ENCODE measurements at places on chromosomes 12 and 14.

DNA sequence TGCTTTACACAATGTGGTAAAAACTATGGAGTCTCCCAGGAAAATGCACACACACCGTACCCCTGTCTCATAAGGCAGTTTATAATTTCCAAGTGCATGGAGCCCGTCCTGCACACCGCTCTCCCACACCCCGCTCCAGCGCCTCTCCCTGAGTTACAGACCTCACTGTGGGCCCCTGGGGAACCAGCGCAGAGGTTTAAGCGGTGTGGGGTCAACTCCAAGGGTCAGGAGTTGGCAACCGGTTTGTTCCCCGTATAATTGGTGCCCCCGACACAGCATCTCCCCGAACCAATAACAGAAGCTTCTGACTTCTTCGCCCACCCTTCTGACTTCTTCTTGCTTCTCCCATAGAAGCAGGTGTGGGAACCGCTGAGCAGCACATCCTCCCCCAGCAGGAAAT, 58.4 kb upstream of the DDX11 start:
- DNase-seq = no peak

GRCh38 chr12:22083167-22083566, 37.1 kb downstream of the CMAS start:
- peak; percentile 50 for DNase-seq

- DNase-seq = no peak
These were observed 42.5 kb downstream of the KCTD10 start for GRCh38 chr12:109434582-109434981.

DNA sequence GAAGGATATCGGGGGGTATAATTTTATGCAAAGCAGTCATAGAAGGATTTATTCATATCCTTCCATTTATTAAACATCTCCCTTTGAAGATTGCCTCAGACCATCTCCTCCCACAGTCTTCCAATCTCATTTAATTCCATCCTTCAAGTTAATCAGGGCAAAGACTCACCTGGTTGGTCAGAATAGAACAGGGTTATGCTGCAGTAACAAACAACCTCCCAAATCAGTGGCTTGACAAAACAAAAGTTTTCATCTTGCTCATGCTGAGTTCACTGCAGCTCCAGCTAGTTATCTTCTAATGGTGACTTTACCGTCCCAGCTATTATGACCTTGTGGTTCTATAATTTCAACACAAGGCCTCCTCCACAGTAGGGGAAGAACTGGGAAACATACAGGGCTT, 48.8 kb upstream of the MTERF2 start:
- no peak for DNase-seq

GRCh38 chr12:93638954-93639353, 38.2 kb upstream of the CRADD start:
- DNase-seq = no peak

- no peak for DNase-seq
These were observed 75.5 kb downstream of the SLC8A3 start for GRCh38 chr14:70113211-70113610.

DNA sequence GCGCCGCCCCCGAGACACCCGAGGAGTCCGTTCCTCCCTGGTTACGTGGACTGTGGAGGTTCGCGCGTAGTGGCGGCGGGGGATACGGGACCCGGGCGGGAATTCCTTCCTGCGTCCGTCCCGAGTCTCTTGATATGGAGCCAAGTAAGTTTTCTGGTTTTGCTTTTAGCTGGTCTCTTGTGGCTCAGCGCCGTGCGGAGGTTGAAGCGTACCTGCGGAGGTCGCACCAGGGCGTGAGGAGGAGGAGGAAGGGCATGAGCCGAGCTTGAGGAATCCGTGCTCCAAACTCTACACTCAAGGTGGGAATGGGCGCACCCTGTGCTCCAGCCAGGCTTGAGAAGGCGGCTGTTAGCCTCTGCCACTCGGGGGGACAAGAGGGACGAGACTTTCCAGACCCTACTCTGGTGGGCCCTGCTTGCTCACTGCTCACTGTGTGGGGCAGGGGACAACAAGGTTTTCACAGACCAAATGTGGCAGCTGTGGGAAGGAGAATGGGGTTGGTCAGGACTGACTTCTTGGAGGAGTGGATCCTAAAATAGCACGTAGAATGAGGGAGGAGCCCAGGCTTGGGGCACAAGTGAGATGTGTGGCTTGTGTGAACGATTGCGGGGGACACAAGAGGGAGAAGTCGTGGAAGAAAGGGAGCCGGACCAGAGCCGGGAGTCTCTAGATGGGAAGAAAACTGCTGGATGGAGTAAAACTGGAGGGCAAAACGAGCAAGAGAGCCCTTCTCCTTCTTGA, 577 bp downstream of the ATG101 start:
- peak; percentile 54 for DNase-seq

GRCh38 chr12:50642761-50643160, 121.1 kb upstream of the ATF1 start:
- DNase-seq = no peak

DNA sequence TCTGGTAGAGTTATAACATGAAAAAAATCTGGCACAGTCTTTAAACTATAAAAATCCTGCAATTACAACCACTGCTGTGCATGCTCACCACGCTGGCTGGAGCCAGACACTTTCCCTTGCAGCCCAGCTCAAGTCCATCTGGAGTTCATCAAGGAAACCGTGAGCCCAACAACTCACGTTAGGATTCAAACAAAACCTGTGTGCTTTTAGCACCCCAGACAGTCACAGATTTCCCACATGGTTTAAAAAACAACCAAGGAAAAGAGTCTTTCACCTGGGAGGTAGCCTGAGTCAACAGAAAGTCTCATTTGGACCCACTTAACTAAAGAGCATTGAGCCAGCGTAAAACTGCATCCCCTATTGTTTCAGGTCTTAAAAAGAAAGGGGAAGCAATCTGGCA, 4.7 kb downstream of the LRIG3 start:
- peak; percentile 83 for DNase-seq

- peak; percentile 40 for DNase-seq
These were observed 37.8 kb downstream of the SLCO1A2 start for GRCh38 chr12:21296751-21297406.

GRCh38 chr12:10167599-10167998, 4.3 kb downstream of the OLR1 start:
- no peak for DNase-seq

- peak; percentile 67 for DNase-seq
These were observed 62.0 kb downstream of the SLC25A47 start for GRCh38 chr14:100384819-100385813.

- no peak for DNase-seq
These were observed 1.6 kb downstream of the ARHGEF25 start for GRCh38 chr12:57612711-57613426.

- no peak for DNase-seq
These were observed 230.7 kb downstream of the CACNA1C start for GRCh38 chr12:2283480-2283879.

GRCh38 chr12:107318806-107319532, 225.6 kb upstream of the CRY1 start:
- DNase-seq = peak; percentile 46

- DNase-seq = no peak
These were observed 44.7 kb upstream of the BCL7A start for GRCh38 chr12:121976950-121977349.

DNA sequence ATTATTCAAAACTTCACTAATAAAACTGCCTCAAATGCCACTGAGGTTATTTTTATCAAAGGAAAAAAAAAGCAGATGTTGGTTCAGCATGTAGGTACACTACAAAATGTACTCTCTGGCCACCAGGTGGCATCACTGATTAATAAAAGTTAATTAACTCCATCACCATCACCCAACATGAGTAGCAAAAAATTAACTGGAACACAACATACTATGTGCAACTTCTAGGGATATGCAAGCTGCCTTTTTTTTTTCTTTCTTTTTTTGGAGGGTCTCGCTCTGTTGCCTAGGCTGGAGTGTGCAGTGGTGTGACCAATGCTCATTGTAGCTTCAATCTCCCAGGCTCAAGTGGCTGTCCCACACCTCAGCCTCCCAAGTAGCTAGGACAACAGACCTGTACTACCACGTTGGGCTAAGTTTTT, 43.8 kb upstream of the NR2C1 start:
- peak; percentile 83 for DNase-seq

DNA sequence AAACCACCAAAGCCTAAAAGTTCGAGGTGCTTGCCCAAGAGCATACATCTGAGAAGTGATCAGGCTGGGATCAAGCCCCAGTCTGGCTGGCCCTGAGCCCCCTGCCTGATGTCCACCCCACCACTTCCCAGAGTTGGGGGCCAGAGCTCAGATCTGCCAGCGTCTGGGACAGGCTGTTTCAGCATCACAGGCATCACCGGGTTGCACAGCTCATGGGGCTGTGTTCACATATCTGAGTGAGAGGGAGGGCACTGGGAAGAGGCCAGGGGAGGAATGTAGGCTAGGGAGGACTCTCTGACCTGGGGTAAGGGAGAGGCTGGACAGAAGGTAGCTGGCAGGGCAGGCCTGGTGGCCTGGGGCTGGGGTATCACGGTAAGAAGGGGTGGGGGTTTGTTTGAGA, 6.0 kb downstream of the TGM1 start:
- DNase-seq = no peak

DNA sequence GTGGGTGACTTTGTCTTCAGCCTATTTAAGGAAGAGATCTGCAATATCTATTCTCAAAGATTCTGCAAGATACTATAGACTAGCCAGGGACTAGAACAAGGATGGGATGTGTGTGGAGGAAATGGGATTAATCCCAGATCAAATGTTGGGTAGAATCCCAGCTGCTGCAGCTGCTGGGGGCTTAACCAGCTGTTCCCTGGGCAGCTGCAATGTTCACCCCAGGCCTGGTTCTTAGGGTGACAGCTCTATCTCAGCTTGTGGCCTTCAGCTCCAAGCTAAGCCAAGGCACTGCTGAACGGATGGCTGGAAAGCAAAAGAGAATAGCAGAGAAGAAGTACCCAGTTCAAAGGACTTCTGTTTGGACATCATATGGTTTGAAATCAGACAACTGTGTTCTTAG, 10.0 kb upstream of the RHEBL1 start:
- DNase-seq = no peak

DNA sequence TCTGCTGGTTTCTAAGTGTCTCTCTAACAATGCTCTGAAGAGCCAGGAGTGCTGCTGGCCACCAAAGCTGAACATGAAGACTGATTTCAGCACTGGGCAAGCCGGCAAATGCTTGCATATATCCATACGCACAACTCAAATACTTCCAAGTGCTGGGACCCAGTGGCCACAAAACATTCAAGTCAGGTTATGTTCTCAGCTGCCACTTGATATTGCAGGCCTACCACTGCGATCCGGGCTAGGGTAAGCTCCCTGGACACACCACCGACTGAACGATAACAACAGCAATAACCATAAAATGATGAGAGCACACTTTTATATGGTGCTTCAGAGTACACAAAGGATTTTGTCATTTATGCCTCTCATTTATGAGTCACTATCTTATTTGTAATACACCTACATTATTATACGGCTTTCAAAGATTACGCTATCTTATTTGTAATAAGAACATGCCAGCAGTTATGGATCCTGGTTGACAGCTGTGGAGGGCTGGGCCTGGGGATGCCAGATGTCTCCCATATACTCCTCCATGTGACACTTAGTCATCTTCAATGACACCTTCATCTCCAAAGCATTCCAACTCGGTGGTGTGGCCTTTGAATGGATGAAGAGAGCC, 35.5 kb downstream of the CRACR2A start:
- no peak for DNase-seq

DNA sequence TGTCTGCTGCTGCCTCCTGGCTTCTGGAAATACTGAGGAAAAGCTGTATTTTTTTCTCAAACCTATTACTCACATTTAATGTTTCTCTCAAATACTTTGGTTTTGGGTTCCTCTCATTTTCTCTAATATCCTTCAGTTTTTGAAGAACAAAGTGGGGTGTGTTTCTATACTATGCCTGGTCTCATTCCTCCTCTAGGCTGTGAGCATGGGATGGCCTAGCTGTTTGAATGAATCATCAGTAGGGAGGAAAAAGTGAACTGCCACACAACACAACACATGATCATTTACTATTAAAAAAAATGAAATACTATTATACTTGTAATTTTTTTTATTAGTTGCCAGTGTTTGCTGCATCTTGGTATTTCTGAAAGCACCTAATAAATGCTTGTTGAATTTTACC, 11.3 kb upstream of the SMCO3 start:
- no peak for DNase-seq

DNA sequence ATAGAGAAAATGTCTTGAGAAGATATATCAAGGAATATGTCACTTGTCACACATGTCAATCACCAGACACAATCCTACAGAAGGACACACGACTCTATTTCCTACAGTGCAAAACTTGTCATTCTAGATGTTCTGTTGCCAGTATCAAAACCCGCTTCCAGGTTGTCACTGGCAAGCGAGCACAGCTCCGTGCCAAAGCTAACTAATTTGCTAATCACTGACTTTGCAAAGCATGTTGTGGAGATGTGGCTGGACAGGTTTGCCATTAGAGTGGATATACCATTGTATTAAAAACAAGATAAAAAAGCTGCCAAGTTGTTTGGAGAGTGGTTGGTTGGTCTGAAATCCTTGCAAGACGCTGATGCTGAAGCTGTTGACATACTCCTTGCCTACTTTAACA, 7.9 kb upstream of the SGPP1 start:
- DNase-seq = no peak

GRCh38 chr14:68704736-68705720, 87.8 kb downstream of the ZFP36L1 start:
- no peak for DNase-seq

- no peak for DNase-seq
These were observed 198.2 kb upstream of the ATP2B1 start for GRCh38 chr12:89906824-89907223.

DNA sequence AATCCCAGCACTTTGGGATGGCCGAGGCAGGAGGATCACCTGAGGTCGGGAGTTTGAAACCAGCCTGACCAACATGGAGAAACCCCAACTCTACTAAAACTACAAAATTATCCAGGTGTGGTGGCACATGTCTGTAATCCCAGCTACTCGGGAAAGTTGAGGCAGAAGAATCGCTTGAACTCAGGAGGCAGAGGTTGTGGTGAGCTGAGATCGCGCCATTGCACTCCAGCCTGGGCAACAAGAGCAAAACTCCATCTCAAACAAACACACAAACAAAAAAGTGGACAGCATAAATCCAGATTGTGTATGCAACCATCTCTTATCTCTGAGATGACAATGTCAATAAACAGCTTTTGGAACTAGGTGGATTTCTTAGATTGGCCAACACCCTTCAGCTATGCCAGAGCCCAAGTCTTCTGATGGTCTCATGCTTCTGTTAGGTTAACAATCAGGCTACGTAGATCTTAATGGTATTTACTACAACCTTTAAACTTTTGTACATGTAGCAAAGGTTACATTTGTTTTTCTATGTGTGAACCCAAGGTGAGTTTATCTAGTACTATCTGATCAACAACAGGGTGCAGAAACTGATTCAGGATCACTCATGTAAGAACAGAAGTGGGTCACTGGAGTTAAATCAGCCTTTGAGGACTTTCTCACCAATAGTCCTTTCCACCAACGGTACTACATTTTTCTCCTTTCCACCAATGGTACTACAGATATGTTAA, 73.7 kb downstream of the DUSP16 start:
- DNase-seq = no peak

GRCh38 chr12:53674977-53675700, 744 bp downstream of the ATP5MC2 start:
- no peak for DNase-seq

DNA sequence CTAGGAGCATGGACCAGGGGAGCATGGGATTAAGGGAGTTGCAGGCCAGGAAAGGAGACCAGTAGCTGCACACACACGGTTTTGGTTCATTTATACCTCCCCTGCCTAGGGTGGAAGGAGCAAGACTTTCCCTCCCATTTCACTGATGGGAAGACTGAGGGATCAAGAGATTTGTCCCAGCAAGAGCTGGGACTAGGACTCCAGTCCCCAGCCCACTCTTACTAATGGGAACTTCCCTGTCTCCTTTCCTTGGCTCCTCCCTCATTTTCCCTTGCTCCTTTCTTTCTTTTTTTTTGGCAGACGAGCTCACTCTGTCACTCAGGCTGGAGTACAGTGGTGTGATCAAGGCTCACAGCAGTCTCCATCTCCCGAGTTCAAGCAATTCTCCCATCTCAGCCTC, 13.0 kb downstream of the SCNN1A start:
- DNase-seq = peak; percentile 9

Measured in EH (cell line).